ENCODE measurements at places on chromosomes 5 and 9. TPM values are rescaled to one million over a fixed set of nuclear protein-coding genes. Genes with fewer than 3 reads are reported as not detected.
A peak's percentile ranks its signal among the peaks of the same experiment; 100 is the strongest.

Gene FAM221B
- not detected for total RNA-seq

- DNase-seq = peak; percentile 70
These were observed 21.8 kb downstream of the FYB1 start for GRCh38 chr5:39197556-39197955.

- no peak for DNase-seq
These were observed 33.0 kb upstream of the C6 start for GRCh38 chr5:41246376-41246775.

- DNase-seq = no peak
These were observed 262.4 kb downstream of the GRIA1 start for GRCh38 chr5:153752890-153753289.

Gene STX17
- 36.1 TPM for total RNA-seq

DNA sequence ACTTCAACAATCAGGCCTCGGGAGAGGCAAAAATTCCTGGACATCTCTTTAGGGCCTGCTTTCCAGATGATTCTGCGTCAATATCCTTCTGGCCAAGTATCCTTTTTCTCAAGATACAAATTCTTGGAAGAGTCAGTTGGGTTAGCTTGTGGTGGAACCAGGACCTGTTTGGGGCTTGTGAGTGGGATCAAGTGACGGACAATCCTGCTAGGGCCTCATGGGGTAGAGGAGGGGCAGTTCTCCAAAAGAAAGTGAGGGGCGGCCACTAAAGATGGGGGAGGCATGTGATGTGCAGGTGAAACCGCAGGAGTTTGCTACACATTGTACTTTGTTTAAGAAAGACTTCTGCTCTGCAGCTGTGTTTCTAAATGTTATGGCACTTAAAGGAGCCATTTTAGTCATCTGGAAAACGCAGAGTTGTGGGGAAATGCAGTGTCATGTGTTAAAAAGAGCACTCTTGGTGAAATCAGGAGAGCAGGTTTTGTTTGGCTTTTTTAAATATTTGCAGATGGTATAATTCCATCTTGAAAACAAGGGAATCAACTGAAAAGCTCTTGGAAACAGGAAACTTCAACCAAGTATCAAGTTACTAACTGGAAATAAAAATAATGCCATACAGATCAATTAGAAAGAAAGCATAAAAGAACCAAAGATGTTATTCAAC is 27.4 kb upstream of the GSN start:
- peak; percentile 62 for DNase-seq

Gene RMRP
- 7,556 TPM for total RNA-seq

Gene NTNG2
- 0.42 TPM for total RNA-seq

GRCh38 chr5:175694371-175695160 is 36.7 kb downstream of the HRH2 start:
- DNase-seq = no peak

Gene MEIKIN
- total RNA-seq = not detected

DNA sequence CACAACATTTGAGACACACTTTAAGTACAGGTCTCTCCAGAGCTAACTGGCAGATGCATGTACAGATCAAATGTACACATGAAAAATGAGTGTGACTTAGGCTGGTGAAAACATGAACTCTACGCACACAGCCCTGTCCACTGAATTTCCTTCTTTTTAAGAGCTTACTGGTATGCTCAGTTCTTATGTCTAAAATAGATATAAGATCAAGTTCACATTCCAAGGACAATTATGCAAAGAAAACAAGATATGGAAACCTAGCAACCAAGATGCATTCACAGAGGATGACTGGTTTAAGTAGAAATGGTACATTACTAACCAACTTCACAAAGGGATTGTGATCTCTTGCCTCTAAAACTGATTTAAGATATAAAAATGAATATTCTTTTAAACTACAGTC is 56.7 kb downstream of the TLE1 start:
- no peak for DNase-seq

Gene PLEKHG4B
- total RNA-seq = 0.34 TPM

Gene DOCK2
- 3.9 TPM for total RNA-seq

Gene ACOT12
- 1.1 TPM for total RNA-seq

Gene PDLIM4
- 80.7 TPM for total RNA-seq

DNA sequence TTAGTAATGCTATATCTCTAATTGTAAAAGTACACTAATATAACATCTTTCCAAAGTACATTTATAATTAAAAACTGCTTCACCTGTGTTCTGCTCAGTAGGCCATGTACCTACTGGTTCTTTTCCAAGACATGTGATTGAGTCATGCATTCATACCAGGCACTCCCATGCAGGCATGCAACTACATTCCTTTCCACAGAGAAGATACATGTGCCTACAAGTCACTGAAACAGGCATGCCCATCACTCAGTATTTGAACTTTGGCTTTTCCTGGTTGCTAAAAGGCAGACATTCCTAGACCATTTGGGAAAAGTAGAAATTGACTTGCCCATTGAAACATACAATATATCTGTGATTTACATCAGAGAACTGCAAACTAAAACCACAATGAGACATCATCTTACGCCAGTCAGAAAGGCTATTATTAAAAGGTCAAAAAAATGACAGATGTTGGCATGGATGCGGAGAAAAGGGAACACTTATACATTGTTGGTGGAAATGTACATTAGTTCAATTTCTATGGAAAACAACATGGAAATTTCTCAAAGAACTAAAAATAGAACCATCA is 148.3 kb upstream of the MOCS2 start:
- DNase-seq = no peak

- no peak for DNase-seq
These were observed 1990.5 kb downstream of the MAT2B start for GRCh38 chr5:165495829-165496380.

Gene GRM6
- not detected for total RNA-seq

DNA sequence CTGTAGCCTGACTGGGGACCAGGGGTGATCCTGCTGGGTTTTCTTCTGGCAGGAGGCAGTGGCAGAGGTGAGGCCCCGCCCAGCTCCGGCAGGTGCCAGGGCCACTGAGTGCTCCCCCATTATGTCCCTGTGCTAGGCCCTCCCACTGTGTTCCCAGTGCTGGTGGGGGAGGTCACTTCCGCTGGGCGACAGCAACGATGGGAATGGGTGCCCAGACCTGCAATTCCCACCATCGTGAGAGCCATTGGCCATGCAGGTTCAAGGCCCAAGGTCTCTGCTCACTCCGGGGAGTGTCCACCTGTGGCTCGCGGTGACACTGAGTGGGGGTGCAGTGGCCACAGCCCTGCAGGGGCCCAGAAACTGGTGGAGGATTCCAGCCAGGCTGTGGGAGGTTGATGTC is 98.6 kb downstream of the RXRA start:
- no peak for DNase-seq

DNA sequence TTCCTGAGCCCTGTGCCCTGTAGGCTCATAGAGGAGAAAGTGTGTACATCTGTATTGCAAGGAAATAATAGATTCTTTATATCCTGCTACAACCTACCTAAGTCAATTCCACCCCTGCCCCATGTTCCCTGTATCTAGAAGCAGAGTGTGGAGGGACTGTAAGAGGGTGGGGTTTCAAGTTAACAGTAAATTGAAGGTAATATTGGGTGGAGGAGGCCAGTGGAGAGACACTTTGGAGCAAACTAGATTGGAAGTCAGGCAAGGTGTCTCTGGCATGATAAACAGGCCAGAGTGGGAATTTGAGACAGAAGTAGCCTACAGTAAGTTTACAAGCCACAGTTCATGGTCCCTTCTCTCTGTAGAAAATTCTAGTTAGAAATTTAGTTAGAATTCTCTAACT is 2.3 kb upstream of the HEMGN start:
- DNase-seq = no peak

DNA sequence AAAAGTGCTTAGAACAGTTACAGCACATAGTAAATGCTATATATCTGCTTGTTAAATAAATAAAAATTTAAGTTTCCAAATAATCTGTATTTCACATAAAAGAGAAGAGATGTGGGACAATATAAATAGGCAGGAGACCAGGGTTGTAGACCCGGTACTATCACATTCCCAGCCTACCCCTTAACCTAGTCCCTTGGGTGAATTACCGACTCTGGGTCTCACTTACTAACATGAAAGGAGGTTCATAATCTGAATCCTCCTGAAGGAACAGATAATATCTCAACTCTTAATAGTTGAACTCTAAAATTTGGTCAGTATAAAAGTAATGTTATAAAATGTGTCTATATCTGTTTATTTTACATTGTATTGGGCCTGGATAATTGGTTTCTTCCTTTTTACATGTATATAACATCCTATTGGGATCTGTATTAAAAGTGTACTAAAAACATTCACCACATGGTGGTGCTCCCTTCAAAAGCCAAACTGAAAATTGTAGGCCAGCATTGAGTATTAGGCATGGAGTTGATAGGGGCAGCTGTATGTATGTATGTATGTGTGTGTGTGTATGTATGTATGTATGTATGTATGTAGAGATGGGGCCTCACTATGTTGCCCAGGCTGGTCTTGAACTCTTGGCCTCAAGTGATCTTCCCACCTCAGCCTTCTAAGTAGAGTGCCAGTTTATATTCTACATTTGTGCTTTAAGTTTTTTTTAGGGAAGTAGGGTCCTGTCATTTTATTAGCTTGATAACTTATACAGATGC is 64.2 kb upstream of the ABL1 start:
- DNase-seq = no peak

Gene CLTB
- total RNA-seq = 959 TPM

Gene MYORG
- total RNA-seq = 13.6 TPM

DNA sequence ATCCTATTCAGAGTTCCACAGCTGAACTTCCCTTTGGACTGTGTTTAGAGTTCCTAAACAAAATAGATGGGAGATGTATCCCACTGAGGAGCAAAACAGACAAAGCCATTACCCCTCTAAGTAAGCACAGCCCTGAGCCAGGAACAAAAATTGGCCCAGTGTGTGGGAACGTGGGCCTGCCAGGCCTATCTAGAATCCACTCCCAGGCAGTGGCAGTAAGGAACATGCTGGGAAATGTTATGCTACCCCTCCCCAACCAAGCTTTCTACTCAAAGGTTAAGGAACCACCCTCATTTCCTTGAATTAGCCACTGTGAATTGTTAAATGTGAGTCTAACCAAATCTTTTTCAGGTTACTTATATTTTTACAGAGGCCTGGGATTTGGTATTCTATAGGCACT is 405.1 kb upstream of the PTGER4 start:
- no peak for DNase-seq

GRCh38 chr5:61638476-61638875 is 306.4 kb downstream of the ZSWIM6 start:
- no peak for DNase-seq

DNA sequence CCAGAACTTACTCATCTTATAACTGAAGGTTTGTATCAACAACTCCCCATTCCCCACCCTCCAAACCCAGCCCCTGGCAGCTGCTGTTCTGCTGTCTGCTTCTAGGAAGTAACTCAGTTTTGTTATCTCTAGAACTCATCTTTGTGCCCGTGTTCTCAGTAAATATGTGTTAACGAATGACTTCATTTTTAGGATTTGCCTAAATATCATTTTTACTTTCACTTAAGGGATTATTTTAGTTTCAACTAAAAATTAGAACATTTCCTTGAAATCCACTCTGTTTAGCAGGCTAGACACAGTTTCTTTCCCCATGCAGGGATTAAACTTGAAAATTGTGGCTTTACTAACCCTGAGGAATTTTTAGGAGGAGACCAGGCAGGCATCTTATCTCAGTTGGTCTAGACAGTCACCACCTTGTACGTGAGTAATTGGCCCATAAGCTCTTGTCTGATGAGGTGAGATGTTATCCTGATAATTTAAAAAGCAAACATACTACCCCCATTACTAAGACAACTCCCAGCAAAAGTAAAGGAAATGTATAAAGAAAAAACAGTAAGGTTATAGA is 68.2 kb upstream of the TNFAIP8 start:
- no peak for DNase-seq

Gene FAT2
- total RNA-seq = 106 TPM

GRCh38 chr5:132639706-132640130 is 18.3 kb upstream of the IL13 start:
- no peak for DNase-seq

- no peak for DNase-seq
These were observed 818.2 kb downstream of the TLR4 start for GRCh38 chr9:118522093-118523028.

- DNase-seq = no peak
These were observed 44.6 kb downstream of the TSSK1B start for GRCh38 chr5:113390224-113390623.

DNA sequence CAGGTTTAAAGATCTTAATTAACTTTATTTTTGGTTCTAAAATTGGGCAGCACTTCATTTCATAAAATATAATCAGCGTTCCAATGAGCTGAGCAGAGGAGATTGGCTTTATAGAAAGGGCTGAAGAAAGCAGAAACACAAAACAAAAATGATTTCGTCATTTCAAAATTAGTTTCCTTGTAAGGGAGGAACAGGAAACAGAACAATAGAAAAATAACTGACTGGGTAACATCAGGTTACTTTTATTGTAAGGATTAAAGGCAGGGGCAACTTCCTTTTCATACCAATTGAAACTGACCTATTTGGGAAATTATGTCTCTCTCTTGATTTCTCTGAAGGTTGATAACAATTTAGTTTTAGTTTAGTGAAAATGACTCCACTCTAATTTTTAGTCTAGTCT is 157.1 kb downstream of the ATP10B start:
- no peak for DNase-seq

DNA sequence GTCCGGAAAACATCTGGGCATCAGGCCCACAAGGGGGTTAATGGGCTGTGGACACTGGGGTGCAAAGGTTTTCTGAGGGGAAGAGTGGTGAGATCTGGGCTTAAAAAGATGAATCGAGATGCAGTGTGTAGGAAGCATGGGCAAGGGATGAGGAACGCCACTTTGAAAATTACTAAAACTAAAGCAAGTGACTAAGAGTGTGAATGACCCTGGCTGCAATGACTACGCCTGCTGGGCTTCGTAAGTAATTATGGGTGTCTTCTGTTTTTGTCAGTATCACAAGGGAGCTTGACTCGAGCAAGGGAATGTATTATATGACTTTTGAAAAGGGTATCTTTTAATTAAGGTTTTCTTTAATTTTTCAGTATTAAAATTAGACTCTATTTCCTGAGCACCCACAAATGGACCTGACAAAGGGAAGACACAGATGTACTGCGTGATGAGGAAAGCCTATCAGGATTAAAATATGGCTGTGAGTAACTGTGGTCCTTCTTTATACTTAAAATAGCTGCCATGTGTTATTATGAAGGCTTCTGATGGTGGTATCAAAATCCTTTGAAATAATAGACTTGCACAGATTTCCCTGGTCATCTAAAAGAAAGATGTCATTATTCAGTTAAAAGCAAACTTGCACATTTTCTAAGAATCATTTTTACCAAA is 4.2 kb downstream of the CTXN3 start:
- no peak for DNase-seq

- DNase-seq = no peak
These were observed 355.4 kb downstream of the PDE4D start for GRCh38 chr5:59537961-59538749.

Gene TIMD4
- total RNA-seq = not detected

GRCh38 chr9:95508968-95509850 is 7.6 kb downstream of the PTCH1 start:
- peak; percentile 95 for DNase-seq

Gene CD74
- total RNA-seq = 573 TPM

- no peak for DNase-seq
These were observed 192.7 kb downstream of the SMC2 start for GRCh38 chr9:104286799-104287198.
